ENCODE measurements at places on chromosomes 16 and 17.

DNA sequence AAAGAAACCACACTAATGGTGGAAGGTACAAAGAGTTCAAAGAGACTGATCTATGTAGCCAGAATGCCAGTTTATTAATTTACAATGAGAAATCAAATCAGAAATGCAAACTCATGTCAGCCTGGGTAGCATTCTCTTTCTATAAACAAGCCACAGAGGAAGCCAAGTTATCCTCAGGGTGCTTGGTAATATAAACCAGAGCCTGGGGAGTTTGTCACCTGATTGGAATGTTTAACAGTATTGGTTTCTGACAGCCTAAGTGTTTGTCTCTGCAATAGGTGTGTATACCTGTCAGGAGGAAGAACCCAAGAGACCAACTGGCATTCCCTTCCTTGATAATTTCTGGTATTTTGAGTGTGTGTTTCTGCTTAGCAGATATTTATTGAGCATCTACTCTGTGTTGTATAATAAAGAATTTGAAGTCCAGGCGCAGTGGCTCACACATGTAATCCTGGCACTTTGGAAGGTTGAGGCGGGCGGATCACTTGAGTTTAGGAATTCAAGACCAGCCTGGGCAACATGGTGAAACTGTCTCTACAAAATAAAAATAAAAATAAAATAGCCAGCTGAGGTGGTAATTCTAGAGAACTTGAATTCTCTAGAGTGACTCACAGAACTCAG is 3.1 kb upstream of the C17orf58 start:
- DNase-seq: no peak

GRCh38 chr17:45091778-45092425 is 30.8 kb downstream of the NMT1 start:
- no peak for DNase-seq

DNA sequence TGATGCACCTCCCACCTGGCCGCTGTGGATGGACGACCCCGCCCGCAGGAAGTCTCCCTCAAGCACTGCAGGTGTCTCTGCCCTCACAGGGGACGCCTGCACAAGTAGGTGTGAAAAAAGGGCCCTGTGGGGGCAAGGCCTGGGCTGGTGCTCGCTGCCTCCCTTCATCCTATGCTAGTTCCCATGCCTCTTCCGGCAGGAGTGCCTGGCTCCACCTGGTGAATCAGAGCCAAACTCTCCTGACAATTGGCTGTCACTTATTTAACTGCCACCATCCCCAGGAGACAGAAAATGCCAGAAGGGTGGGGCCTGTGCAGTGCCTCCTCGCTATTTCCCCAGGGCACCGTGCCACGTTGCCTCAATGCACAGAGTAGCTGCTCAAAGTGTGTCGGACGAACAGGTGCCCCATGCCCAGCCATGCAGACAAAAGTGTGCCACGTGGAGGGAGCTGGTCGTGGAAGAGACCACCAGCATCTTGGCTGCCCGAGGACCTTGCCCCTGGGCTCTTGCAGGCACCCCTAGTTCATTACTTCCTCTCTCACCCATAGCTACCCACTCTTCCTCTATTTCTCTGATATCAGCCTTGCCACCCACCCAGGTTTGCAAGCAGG is 170.7 kb downstream of the SEC14L1 start:
- DNase-seq: no peak

- DNase-seq: no peak
Observed at GRCh38 chr17:76685846-76686245, 24.9 kb downstream of the MXRA7 start.

GRCh38 chr17:671076-671762 is 43.4 kb downstream of the VPS53 start:
- no peak for DNase-seq

GRCh38 chr16:13068912-13069583 is 167.7 kb downstream of the SHISA9 start:
- no peak for DNase-seq

GRCh38 chr17:76524598-76525512 is 12.7 kb downstream of the CYGB start:
- no peak for DNase-seq

GRCh38 chr16:54627616-54628015 is 303.0 kb upstream of the IRX5 start:
- no peak for DNase-seq

DNA sequence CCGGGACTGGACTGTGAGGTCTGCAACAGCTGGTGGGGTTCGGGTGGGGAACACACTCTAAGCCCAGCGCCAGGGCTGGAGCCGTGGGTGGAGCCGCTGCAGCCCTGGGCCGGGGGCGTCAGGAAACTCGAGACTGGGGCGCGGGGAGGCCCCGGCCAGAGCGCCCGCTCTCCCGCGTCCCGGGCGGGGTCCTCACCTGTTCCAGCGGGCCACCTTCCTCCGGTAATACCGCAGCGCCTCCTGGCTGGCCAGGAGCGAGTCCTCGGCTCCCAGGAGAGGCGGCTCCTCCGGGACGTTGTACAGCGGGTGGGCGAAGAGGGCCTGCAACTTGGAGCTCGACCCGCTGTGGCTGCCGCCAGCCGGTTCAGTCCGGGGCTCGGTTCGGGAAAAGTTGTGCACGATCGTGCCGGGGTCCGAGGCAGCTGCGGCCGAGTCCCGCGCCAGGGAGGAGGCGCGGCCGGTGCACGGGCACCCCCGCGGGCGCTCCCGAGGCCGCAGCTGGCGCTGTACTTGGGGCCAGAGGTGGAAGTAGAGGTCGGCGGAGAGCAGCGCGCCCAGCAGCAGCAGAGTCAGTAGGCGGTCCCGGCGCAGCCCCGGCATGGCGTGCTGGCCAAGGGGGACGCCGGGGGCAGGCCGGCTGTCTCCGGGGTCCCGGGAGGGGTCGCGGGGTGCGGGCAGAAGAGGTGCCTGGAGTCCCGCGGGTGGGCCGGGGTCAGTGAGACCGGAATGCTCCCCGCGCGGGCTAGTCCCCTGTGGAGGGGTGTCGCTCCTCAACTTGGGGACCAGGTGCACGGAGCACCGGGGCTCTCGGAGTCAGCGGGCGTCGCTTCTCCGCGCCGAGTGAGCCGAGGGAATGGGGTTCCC is 868 bp downstream of the FAM20A start:
- DNase-seq: no peak

GRCh38 chr17:67272312-67273047 is 27.5 kb upstream of the HELZ start:
- no peak for DNase-seq

GRCh38 chr17:16005636-16006035 is 6.0 kb downstream of the TTC19 start:
- DNase-seq: no peak

DNA sequence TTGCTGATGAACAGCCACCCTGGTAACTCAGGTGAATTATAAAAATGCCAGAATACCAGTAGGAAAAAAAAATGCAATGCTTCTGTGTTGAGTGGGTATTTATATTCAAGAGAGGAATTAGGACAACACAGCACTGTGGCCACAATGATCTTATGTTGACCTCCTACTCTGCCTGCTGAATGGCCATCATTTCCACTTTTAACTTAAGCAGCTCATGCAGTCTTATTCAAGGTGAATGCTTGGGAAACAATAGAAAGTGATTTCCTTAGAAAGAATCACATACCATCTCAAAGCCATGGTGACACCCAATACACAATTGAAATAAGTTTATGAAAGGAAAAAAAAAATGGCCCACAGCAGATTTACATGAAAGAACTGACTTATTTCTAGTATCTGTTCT is 224.0 kb downstream of the CDH8 start:
- DNase-seq: no peak

GRCh38 chr16:64339052-64339770 is 782.7 kb downstream of the CDH11 start:
- DNase-seq: no peak

- no peak for DNase-seq
Observed at GRCh38 chr17:21131137-21131536, 4.4 kb downstream of the DHRS7B start.

- peak; percentile 92 for DNase-seq
Observed at GRCh38 chr16:53518550-53519416, 15.8 kb upstream of the AKTIP start.

- no peak for DNase-seq
Observed at GRCh38 chr17:27569884-27570577, 61.0 kb upstream of the LGALS9 start.

GRCh38 chr17:2044263-2044894 is 2.6 kb downstream of the OVCA2 start:
- no peak for DNase-seq

GRCh38 chr17:4186357-4186881 is 43.4 kb downstream of the CYB5D2 start:
- DNase-seq: no peak

DNA sequence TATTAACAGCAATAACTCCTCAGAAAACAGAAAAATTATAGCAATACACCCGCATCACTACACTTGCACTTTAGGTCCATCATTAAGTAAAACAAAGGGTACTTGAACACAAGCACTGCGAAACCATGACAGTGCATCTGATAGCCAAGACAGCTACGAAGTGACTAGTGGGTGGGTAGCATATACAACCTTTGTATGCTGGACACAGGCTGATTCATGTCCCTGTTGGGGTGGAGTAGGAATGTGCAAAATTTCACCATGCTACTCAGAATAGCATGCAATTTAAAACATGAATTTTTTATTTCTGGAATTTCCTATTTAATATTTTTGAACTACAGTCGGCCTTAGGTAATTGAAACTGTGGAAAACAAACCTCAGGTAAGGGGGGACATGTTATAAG is 2414.1 kb downstream of the TP53TG3F start:
- DNase-seq: no peak

- no peak for DNase-seq
Observed at GRCh38 chr17:18167421-18167820, 16.2 kb upstream of the ALKBH5 start.

DNA sequence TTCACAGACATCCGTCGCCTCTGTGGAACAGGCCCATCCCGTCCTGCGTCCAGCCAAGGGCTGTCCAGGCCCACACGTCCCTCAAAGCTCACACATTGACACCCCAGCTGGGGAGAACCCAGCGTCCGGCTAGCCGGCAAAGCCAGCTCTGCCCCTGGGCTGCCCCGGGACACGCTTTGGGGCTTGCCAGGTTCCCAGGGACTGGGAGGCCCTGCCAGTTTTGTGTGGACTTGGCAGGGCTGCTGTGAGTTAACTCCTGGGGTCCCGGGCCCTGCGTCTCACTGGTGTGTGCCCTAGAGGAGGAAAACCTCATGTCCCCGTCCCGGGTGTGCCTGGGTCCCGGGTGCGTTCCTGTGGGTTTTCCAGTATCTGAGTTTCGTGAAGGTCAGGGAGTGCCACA is 6.3 kb downstream of the SOX8 start:
- DNase-seq: no peak

DNA sequence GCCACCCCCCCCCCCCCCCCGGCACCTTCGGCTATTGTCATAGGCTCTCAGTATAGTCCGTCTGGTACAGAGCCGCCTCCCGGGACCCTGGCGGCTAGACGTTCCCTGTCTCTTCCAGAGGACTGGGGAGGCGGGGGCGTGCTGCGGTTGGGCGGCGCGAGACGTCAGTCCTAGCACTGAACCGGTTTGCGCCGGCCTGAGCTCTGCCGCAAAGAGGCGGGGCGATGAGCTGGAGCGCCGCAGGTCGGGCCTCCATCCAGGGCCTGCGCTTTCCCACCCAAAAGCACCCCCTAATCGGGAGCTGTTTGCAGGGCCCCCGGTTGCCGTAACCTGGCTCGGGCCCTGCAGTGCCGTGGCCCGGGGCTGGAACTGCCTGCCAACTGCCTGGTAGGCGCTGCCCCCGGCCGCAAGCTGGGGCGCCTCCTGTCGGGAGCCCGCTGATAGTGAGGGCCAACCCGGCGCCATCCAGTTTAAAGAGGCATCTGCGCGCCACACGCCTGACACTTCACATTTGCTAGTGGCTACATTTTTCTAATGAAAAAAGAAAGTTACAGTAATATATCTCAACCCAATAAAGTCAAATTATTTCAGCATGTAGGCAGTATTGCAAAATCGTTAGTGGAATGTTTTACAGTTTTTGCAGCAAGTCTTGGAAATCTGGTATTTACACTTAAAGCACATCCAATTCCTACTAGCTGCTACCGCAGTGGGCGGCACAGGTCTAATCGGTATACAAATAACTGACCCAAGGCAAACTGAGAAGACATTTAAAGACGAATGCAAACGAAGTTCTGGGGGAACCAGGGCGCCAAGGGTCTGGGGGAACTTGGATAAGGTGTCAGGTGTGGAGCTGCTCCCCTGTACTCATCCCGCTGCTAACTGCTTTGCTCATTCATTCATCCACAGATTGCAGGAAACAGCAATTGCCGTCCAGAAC is 753 bp upstream of the USP22 start:
- DNase-seq: peak; percentile 97

DNA sequence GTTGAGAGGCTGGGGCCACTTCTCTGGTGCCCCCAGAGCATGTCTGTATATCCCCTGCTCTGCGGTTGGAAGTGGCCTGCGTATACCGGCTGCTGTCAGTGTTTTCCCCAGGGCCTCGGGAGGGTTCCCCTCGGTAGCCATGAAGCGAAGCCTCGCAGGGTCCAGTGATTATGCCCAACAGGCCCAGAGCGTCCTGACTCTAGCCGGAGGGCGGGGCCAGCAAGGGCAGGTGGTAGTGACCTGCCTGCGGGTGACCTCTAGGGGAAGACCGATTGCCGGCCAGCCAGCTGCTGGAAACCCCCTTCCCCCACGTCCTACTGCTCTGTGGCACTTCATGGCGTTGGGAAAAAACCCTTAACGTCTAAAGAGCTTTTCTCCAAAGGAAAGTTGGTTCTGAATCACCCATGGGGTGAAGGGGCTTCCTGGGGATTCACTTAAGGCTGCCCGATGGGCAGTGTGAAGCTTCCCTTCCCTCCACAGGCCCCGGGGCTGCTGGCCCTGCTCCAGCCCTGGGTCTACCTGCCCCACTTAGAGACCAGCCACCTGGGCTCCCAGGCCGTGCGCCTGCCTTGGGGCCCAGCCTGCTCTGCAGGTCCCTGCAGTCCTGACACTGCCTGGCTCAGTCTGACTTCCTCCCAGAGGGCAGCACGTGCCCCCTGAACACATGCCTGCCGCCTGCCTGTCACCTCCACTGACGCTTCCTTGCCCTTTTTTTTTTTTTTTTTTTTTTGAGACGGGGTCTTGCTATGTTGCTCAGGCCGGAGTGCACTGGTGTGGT is 72.8 kb downstream of the SOCS1 start:
- DNase-seq: no peak

- no peak for DNase-seq
Observed at GRCh38 chr17:63442549-63443035, 3.5 kb downstream of the CYB561 start.

DNA sequence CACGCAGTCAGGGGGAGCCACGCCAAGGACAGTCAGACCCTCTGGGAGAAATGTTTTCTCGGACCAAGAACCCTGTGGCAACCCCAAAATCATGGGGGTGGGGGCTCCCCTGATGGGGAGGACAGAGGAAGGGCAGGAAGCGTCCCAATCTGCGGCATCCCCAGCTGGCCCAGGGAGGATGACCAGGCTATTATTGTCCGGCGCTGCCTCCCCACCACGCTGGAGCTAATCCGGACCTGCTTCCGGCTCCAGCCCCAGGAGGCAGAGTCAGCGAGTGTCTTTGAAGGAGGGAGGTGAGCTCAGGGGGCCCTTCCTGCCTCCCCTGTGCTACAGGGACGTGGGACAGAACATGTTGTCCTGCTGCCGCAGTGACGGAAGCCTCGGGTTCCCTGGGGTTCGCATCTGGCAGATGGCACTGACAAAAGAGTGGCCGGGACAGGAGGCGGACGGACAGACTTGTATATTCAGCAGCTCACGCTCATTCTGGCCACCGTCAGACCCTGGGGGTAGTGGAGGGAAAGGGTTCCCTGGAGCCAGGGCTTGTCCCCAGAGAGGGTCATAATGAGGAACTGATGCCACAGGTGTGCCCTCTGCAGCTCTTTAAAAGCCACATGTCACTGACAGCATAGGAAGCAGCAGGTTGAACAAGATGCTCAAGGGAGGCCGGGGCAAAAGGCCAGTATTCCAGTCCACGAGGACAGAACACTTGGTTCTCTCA is 54.3 kb upstream of the CDC42EP4 start:
- DNase-seq: no peak

GRCh38 chr16:29905668-29906067 is 5.4 kb downstream of the ASPHD1 start:
- DNase-seq: no peak
